ENCODE measurements at places on chromosomes 16 and 17. TPM values are rescaled to one million over a fixed set of nuclear protein-coding genes. Genes with fewer than 3 reads are reported as not detected.

DNA sequence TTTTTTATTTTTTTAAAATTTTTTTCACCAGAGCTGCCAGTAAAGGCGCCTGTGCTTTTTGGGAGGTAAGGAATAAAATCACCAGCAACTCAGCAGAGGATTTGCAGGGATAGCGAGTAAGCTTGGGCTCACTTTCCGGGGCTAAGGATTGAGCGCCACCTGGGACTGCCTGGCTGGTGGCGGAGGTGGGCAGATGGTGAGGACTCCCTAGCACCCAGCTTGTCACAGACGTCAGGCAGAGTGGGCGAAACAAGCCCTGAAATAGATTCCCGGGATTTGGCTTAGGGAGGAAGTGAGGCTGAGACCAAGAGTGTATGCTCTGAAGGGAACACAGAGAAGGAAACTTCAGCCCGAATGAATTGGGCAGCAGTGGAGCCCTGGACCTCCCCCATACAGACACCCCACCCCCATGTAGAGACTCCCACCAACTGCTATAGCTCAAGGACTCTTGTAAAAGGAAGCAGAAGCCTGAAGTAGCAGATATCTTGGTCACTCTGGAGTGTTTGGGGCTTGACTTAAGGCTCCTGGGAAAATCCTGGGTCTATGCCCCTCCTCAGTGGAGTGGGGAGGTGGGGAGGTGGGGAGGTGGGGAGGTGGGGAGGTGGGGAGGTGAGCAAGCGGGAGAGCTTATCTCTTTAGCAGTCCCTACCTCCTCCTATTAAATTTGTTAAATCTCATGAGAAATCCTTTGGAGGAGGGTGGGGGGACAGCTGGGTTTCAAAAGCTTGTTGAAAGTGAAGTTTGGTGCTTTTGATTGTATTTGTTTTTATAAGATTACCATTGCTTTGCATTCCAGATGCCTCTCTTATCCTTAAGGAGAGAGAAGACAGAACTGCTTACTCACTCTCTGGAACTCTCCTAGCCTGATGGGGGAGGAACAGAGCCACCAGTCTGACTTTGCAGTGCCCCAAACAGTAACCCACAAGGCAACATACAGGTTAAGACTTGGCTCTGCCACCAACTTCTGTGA lies 8.2 kb downstream of the ARL4D start:
- no peak for DNase-seq

ARSG gene
- 7.0 TPM for total RNA-seq

UBE2G1 gene
- 79.6 TPM for total RNA-seq

- DNase-seq, result no peak
Measured at GRCh38 chr16:63145411-63145810, 1109.2 kb upstream of the CDH8 start.

GRCh38 chr17:76032073-76032779 lies 5.1 kb upstream of the EVPL start:
- peak; percentile 27 for DNase-seq

DNA sequence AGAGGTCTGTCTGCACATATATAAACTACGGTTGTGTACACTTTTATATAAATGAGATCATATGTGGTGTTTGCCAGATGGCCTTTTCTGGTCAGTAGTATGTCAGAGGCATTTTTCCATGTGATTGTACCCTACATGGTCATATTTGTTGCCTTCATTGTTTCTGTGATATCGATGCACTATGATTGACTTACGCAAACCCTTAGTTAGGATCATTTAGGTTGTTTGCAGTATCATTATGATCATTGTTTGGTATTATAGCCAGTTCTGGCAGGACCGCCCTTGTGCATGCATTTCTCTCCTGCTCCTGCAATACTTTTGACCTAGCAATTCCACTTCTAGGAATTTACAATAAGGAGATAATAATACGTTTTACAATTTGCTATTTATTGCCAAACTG lies 169.1 kb downstream of the MSI2 start:
- no peak for DNase-seq

RNF167 gene
- 60.2 TPM for total RNA-seq

DNA sequence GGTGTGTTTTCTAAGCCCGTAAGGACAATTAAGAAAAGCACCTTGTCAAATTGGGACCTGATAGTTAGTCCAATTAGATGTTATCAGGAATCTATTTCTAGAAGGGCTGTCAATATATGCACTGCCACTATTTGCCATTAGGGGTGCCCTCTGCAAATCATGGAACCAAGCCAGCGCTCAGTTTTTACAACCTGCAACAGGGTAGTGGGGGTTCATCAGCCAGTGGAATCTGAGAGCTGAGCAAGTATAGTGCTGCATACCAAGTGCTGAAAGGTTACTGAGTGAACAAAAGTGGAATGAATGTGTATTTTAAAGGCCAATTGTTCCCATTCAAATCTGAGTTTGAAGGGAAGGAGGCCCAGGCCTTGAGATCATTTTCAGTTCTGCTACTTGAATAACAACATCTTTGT lies 10.4 kb downstream of the PRR11 start:
- DNase-seq, result peak; percentile 80

GRCh38 chr16:86584726-86585721 lies 6.7 kb downstream of the FOXL1 start:
- peak; percentile 28 for DNase-seq

GRCh38 chr17:72297326-72298115 lies 176.7 kb downstream of the SOX9 start:
- no peak for DNase-seq

PRSS36 gene
- total RNA-seq, result not detected

- DNase-seq, result no peak
Measured at GRCh38 chr17:77321649-77322513, 181.1 kb downstream of the SEC14L1 start.

GRCh38 chr17:71878998-71879397 lies 241.8 kb upstream of the SOX9 start:
- no peak for DNase-seq

GRCh38 chr17:74220946-74221818 lies 7.8 kb downstream of the TTYH2 start:
- DNase-seq, result no peak

MAPT gene
- 0.51 TPM for total RNA-seq

DNA sequence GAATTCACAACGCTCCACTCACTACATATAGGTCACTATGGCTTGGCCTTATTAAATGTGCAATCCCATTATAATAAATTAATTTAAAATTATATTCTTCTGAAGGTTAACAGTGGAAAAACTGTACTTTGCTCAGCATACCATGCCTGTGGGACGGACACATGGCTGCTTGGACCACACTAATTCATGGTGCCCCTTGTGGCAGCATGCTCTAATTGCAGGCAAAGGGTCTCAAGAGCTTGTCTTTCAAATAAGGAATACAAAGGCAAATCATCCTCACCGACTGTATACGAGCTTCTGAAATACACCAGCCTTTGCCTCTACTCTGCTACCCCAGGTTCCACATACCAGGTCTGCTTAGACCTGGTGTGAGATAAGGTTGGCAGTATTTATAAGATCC lies 11.7 kb downstream of the SMPD3 start:
- DNase-seq, result no peak

GRCh38 chr16:28254158-28254557 lies 38.2 kb upstream of the SBK1 start:
- DNase-seq, result no peak

GRCh38 chr17:19533718-19534561 lies at the start of gene SLC47A1:
TSS of gene SLC47A1 (plus strand) at chr17:19533854. CDS start at chr17:19533940, 86 bp downstream.
- DNase-seq, result peak; percentile 52

Measured in endothelial cell of umbilical vein (primary cell).